ENCODE measurements at places on chromosomes 3 and 15.

DNA sequence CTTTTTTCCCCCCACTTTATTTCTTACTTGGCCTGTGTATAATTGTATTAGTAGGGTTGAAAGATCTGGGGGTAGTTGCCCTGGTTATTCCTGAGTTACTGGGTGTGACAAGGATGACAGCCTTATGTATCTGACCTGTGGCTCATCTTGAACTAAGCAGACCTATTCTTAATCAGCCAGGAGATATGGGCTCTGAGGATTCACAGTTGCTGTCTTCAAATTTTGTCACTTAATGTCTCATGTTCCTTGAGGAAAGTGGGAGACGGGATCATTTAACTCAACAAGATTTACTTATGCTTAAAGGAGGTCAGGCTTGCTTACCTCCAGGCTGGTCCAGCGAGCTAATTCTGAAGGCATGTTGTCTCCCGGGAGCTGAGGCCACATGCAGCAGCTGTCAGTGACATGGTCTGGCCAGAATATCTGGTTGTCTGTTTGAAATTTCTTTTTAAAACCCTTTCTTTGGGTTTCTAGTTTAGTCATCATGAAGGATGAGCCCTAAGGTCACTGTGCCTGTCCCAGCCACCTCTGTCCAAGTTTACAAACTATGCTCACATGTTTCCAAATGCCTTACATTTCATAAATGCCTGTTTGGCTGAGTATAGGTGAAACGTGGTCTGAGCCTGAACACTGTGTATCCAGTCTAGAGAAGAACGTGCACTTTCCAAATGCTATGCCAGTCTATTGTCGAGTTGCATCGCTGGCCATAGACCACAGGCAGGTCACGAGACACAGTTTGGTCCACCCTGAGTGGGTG, 26.8 kb downstream of the LRTM1 start:
- DNase-seq: no peak

DNA sequence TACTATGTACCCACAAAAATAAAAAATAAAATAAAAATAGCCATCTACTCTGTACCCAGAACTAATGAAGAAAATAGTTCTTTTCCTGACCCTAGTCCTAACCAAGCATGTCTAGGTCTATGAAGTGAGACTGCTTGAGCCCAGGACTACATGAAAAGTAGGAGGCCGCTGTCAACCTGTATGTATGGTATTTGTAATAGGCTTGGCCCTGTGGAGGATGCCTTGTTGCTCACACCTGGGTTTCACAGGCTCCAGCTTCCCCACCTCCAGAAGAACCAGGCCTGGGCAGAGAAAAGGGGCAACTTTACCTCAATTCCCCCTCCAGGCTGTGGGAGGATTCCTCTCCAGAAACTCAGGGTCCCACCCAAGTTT, 6.8 kb upstream of the PKM start:
- no peak for DNase-seq

GRCh38 chr3:48563382-48563918, at the start of gene UCN2:
TSS of gene UCN2 (minus strand) at chr3:48563781. CDS start at chr3:48563124, 657 bp downstream.
- DNase-seq: no peak

DNA sequence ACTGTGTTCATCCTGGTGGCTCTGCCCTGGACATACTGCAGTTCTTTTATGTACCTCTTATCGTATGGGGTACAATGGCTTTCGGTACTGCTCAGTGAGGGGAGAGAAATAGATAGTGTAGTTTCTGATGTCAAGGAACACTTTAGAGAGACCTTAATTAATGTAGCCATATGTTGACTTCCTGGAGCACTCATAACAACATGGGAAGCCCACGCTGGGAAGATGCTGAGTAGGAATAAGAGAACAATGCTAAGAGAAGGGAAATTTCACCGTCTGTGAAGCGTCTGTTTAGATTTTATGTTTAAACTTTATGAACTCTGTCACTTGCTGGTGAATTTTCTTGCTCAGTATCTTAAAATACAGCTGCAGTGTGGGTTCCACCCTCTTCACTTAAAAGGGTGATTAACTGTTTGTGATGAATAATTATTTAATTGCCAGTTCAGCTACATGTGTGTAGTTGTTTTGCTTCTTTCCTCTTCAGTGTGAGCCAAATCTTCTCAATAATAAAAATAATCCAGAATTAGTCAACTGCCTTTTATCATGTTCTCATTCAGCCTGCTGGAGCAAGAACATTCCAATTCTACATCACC, 373.1 kb upstream of the TPRG1 start:
- no peak for DNase-seq

- no peak for DNase-seq
Observed at GRCh38 chr3:16211176-16211904, 36.9 kb downstream of the GALNT15 start.

GRCh38 chr15:52658955-52659354, 20.2 kb downstream of the ATOSA start:
- DNase-seq: no peak

DNA sequence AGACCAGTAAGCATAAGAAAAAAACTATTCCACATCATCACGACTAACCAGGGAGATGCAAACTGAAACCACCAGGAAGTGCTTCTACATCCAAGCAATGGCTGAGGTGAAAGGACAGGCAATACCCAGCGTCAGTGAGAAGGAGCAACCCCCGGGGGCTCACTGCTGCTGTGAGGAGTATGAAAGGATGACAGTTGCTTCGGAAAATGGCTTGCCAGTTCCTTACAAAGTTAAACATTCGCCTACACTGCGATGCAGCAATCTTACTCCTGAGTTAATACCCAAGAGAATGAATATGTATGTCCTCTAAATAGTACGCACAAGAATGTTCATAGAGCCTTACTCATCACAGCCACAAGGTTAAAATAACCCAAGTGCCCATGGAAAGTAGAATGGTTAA, 13.3 kb upstream of the PLXNA1 start:
- no peak for DNase-seq

GRCh38 chr15:73375755-73376305, 7.1 kb upstream of the HCN4 start:
- no peak for DNase-seq

GRCh38 chr3:197714251-197714650, 22.5 kb downstream of the RUBCN start:
- no peak for DNase-seq

- DNase-seq: no peak
Observed at GRCh38 chr3:185528532-185528931, 23.9 kb downstream of the LIPH start.

GRCh38 chr3:56424336-56424735, 43.9 kb downstream of the ERC2 start:
- no peak for DNase-seq
